Spleen (tissue), 13 donors: ENCODE measurements at places on chromosomes 6 and 20. TPM values are rescaled to one million over a fixed set of nuclear protein-coding genes. Genes with fewer than 3 reads are reported as not detected.

DNA sequence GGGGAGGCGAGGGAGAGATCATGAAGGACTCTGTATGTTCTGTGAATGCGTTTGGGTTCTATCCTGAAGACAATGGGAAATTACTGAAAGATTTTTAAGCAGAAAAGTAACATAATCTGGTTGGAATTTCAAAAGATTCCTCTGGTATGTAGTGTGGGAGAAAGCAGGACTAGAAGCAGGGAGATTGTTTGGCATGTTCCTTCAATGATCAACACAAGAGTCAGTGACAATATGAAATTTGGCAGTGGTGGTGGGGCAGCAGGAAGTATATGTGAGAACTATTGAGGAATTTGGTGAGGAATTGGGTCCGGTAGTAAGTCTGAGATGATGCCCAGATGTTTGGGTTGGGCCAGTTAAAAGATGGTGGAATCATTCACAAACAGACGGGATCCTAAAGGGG lies 348.7 kb downstream of the CD83 start:
- DNase-seq, result no peak
- H3K27me3 ChIP-seq, result no peaks in the 10 kb centered on the region
- no peak overlapping the region for H3K4me3 ChIP-seq
- H3K27ac ChIP-seq, result no peak overlapping the region
- no peaks in the 10 kb centered on the region for H3K36me3 ChIP-seq

- H3K27me3 ChIP-seq, result no peaks in the 10 kb centered on the region
- H3K36me3 ChIP-seq, result no peaks in the 10 kb centered on the region
- no peak for DNase-seq
- no peaks in the 10 kb centered on the region for H3K4me1 ChIP-seq
- no peak overlapping the region for H3K4me3 ChIP-seq
These were observed 335.0 kb upstream of the KCNQ5 start for GRCh38 chr6:72286911-72287311.

- DNase-seq, result no peak
- H3K4me1 ChIP-seq, result no peaks in the 10 kb centered on the region
- H3K4me3 ChIP-seq, result no peak overlapping the region
- H3K27ac ChIP-seq, result no peak overlapping the region
- no peaks in the 10 kb centered on the region for H3K36me3 ChIP-seq
- H3K27me3 ChIP-seq, result no peaks in the 10 kb centered on the region
These were observed 403.4 kb downstream of the GJA1 start for GRCh38 chr6:121838842-121839241.

Gene ADAM33
- 4.8 TPM for total RNA-seq

Gene PGK2
- total RNA-seq, result not detected

Gene BTN1A1
- 0.36 TPM for total RNA-seq

DNA sequence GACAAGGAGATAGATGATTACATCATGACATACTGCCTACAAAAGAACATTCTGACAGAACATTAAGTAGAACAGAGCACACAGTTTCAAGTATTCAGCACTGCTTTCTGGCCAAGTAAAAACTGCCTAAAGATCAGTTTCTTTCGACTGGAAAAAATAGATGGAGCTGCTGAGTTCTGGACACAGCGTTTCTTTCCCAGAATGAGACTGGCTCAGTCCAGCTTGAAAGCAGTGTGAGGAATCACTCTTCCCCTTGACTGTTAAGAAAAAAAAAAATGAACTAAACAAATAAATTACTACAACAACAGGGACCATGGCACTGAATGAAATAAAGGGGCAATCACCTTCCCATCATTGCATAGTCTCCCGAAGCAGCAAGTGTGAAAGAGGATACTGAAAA lies 4.4 kb upstream of the LYRM2 start:
- peaks cover 42% of the 10 kb centered on the region for H3K36me3 ChIP-seq
- H3K4me3 ChIP-seq, result no peak overlapping the region
- DNase-seq, result no peak
- H3K27me3 ChIP-seq, result no peaks in the 10 kb centered on the region
- no peak overlapping the region for H3K27ac ChIP-seq
- peaks cover 11% of the 10 kb centered on the region for H3K4me1 ChIP-seq

DNA sequence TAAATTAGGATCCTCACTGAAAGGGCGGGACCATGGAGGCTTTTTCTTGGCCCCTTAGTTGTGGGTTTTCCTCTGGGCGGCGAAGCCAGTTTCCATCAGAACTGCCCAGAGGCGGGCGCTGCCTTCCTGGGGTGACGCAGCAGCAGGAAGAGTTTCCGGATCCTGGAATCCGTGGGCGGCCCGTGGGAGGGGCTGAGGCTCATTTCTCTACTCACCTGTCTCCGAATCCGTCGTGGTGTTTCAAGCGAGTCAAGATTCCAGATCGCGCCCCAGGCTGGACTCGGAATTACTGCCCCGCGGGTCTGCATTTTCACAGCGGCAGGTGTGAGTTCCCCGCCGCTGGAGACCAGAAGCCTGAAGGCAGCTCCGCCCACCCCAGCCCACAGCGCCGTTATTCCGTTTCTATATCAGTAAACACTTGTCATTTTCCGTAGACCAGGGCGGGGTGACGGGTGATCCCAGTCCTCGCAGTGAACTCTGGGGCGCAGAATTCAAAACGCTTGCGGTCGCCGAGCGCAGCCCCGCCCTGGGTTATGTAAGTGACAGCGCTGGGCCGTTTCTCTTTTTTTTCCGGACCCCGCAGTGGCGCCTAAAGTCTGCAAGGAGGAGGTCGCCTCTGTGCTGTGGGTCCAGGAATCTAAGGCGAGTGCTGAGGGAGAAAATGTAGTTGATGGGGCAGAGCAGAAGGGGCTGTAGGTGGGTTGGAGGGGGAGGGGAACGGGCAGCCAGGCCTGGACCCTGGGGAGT lies 27.2 kb upstream of the POU5F1 start:
- H3K4me3 ChIP-seq, result peak overlapping the region; percentile 39
- DNase-seq, result peak; percentile 98
- peaks cover 22% of the 10 kb centered on the region for H3K4me1 ChIP-seq
- H3K27ac ChIP-seq, result peak overlapping the region; percentile 100
- no peaks in the 10 kb centered on the region for H3K27me3 ChIP-seq

DNA sequence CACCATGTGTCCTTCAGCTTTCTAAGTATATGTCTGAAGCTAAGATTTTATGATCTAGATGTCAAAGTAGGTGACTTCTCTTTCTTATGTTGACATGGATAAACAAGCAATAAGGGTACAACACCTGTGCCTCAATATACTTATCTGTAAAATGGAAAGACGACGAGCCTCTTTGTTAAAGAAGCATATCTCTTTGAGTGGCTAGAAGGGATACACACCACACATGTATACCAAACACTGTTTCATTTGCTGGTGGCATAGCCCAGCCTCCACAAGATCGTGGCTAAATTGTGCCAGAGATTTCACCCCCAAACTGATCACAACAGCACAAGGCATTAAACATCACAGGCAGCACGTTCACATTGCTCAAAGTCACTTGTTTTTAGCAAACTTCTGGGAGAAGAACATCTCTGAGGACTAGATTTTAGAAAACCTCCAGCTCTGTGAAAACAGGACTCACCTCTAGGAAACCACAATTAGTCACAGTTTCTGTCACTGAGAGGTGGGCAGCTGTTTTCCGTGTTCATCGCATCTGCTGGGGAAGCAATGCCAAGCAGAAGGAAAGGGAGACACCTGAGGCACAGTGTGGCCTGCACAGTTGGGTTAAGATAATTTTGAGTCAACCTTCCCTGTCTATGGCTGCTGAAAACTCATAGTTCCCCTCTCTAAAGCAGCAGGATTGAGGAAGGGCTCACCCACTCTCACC lies 263.0 kb upstream of the PLCB4 start:
- no peaks in the 10 kb centered on the region for H3K36me3 ChIP-seq
- no peak overlapping the region for H3K27ac ChIP-seq
- H3K4me1 ChIP-seq, result no peaks in the 10 kb centered on the region
- no peak overlapping the region for H3K4me3 ChIP-seq

DNA sequence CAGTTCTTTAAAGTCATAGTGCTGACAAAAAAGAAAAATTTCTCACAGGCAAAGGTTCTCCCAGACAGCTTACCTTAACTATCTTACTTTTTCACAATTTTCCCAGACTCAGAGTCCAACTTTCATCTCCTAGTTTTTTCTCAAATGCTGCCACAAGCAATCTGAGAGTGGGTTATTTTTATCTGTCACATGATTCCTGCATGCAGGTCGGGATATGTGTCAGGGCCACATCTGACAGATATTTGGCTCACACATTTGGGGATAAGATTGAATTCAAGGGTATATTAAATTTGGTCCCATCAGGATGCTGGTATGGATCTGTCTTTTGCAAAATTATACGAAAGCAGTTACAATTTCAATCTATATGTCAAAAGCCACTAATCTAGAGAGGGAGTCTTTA lies 50.1 kb upstream of the SMIM29 start:
- peaks cover 52% of the 10 kb centered on the region for H3K4me1 ChIP-seq
- no peak for DNase-seq
- peak overlapping the region; percentile 22 for H3K27ac ChIP-seq
- H3K27me3 ChIP-seq, result no peaks in the 10 kb centered on the region
- H3K4me3 ChIP-seq, result no peak overlapping the region

- no peak overlapping the region for H3K27ac ChIP-seq
- no peaks in the 10 kb centered on the region for H3K4me1 ChIP-seq
- H3K36me3 ChIP-seq, result no peaks in the 10 kb centered on the region
- no peak overlapping the region for H3K4me3 ChIP-seq
These were observed 942.9 kb upstream of the EPHA7 start for GRCh38 chr6:94362061-94362864.

DNA sequence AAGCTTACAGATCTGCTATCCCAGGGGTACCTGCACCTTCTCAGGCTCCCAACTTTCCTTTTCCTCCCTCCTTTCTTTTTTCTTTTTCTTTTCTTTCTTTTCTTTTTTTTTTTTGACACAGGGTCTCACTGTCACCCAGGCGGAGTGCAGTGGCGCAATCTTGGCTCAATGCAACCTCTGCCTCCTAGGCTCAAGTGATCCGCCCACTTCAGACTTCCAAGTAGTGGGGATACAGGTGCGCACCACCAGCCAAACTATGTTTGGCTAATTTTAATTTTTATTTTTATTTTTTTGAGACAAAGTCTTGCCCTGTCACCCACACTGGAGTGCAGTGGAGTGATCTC lies 36.0 kb downstream of the PIM1 start:
- peaks cover 30% of the 10 kb centered on the region for H3K4me1 ChIP-seq
- no peak overlapping the region for H3K4me3 ChIP-seq
- no peak overlapping the region for H3K27ac ChIP-seq
- no peaks in the 10 kb centered on the region for H3K27me3 ChIP-seq
